ENCODE measurements at places on chromosomes 11 and 22.

GRCh38 chr11:27460158-27460978 is 12.2 kb downstream of the LGR4 start:
- peak; percentile 38 for DNase-seq

DNA sequence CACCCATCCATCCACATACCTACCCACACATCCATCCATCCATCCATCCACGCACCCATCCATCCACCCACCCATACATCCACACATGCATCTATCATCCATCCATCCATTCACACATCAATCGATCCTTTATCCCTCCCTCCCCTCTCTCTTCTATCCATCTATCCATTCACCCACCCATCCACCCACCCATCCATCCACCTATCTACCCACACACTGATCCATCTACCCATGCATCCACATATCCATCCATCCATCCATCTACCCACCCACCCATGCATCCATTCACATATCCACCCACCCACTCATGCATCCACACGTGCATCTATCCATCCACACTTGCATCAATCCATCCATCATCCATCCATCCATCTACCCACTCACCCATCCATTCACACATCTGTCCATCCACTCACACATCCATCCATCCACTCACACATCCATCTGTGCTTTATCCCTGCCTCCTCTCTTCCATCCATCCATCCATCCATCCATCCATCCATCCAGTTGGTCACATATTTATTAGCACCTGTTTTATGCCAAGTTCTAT is 366.1 kb downstream of the CTTN start:
- no peak for DNase-seq

DNA sequence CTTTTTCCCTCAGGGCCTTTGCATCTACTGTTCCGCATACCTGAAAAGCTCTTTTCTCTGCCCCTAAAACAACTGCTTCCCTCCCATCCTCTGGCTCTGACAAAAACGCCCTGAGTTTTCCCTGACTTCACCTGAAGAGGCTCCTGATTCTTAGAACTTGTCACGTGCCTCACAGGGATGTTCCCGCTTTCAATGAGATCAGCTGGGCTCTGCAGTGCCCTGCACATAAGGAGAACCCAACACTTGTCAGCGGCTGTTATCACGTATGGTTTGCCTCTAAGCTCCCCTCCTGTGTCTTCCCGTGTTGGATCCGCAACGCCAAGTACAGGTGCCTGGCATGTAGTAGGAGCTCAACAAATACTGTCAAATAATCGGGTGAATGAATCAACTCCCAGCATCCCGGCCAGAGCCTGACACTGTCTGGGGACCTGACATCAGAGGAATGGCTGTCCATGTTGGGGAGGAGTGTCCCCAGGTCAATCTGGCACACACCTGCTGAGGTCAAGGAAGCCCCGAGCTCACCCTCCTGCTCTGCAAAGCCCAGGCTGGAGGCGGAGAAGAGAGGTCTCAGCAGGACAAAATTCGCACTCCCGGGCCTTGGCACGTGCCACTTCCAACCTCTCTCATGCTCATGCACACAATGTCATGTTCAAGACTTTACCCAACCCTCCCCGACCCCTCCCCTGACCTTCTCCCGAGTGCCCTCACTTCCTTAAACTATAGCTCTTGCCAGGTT is 4.2 kb upstream of the GRK2 start:
- no peak for DNase-seq

- no peak for DNase-seq
These were observed 1.5 kb downstream of the TANGO2 start for GRCh38 chr22:20022231-20022977.

DNA sequence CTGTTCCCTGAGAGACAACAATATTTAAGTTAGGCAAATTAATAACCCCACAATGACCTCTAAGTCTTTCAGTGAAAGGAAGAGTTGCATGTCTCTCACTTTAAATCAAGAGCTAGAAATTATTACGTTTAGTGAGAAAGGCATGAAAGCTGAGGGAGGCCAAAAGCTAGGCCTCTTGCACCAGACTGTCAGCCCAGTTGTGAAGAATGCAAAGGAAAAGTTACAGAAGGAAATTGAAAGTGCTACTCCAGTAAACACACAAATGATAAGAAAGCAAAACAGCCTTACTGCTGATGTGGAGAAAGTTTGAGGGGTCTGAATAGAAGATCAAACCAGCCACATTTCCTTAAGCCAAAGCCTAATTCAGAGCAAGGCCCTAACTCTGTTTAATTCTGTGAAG is 45.0 kb downstream of the BBOX1 start:
- peak; percentile 63 for DNase-seq

- DNase-seq: peak; percentile 63
These were observed 156.2 kb upstream of the PDGFD start for GRCh38 chr11:104320097-104320496.

DNA sequence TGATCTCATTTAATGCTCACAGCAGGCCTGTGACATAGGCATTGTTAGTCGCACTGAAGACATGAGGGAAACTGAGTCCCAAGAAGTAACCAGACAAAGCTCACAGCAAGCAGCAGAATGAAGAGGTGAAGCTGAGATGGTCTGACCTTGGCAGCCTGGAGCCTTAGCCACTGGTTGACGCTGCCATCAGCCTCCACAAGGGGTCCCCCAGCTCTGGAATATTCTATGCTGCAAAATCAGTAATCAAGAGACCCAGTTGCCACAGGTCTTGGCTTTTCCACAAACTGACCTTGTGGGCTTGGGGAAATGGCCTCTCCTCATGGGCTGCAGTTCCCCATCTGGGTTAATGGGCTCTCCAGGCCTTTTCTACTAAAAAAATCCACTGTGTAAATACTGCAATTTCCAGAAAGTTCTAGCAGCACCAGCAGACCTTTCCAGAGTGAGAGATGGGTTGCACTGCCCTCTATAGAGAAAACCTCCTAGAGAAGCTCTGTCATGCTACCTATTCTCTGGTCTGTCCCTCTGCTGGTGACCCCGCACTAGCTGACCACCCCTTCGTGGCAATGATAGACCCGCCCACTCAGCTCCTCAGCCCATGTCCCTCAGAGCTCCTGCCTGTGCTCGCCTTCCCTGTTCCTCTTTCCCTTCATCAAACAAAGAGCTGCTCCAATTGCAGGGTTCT is 22.6 kb upstream of the ISX start:
- no peak for DNase-seq

DNA sequence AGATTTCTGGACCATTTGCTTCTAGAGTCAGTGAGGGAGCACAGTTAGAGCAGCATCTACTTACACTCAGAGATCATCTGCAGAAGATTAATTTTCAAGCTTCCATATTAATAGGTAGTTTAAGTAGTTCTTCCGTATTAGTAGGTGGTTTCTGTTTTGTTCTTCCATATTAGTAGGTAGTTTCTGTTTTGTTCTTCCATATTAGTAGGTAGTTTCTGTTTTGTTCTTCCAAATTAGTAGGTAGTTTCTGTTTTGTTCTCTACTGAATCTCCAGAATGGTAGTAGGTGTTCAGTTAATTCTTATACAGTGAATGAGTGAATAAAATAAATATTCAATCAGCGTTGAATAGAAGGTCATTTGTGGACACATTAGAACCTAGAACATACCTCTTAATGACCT is 175.7 kb downstream of the TMEM135 start:
- no peak for DNase-seq

DNA sequence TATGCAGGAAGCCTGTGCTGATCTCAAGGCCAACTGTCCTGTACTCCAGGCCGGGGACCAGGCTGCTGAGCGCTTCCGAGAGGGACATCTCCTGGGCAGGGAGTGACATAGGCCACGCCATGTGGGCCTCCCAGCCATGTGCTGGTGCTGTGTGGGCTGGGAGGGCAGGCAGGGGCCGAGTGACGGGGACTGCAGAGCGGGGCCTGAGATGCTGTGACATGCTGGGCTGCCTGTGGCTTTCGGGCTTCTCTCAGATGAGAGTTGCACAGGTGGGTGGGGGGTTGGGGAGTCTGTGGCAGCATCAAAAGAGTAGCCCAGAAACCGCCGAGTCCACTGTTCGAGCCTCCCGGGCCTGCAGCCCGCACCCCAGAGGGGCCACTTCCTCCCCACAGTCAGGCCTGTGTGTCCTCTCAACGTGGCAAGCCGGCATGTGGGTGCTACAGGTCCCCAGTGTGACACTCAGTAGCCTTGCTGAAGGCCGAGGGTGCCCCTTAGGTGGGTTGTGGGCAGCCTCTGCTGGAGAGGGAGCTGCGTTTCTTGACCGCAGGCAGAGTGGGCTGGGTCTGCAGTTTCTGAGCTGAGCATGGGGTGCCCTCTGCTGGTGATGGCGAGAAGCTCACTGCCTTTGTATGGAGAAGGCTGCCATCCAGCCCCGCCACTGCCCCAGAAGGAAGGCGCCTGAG is 101.2 kb downstream of the BCR start:
- DNase-seq: peak; percentile 81

- DNase-seq: no peak
These were observed 7.1 kb downstream of the CLDN5 start for GRCh38 chr22:19517171-19517500.

GRCh38 chr11:95469258-95469657 is 238.3 kb upstream of the SESN3 start:
- DNase-seq: no peak

GRCh38 chr22:19289475-19290161 is 1.9 kb downstream of the CLTCL1 start:
- peak; percentile 90 for DNase-seq

DNA sequence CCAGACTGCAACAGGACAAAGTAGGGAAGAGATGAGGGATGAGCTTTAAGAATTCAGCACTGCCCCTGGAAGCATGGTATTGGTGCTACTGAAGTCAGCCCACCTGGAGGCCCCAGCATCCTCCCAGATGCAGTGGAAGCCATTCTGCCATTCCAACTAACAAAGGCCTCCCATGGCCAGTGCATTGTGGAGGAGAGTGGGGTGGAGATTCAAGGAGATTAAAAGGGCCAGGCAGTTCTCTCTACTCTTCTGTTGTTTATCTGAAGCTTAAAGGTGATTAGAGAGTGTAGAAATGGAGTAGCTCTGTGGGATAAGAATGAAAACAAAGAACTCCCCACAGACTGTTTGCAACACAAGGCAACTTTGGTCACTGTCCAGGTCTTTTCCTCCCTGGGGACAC is 24.1 kb upstream of the TSKU start:
- no peak for DNase-seq

- no peak for DNase-seq
These were observed 96.3 kb upstream of the CSNK2A3 start for GRCh38 chr11:11449327-11449726.

DNA sequence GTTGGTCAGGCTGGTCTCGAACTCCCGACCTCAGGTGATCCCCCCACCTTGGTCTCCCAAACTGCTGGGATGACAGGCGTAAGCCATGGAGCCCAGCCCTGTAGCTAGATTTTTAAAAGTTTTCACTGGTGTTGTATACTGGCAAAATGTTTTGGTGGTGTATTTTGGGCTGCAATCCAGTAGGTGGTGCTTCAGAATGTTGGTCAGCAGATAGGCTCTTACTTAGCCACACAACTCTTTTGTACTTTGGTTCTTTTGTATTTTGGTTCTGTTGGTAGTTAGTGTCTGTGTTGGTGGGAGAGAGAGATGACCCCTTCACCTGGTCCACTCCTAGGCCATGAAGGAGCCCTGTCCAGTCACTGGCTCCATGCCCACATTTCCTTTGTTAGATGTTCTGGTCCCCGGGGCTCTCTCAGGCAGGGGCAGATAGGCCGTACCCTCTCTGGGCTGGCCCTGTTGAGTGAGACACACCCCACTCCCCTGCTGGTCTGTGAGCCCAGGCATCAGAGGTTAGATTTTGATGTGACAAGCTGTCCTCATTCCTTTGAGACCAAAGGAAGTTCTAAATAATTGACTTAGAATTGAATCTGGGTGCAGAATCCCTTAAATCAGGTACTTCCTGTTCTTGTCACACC is 123.8 kb downstream of the DDX10 start:
- peak; percentile 77 for DNase-seq

DNA sequence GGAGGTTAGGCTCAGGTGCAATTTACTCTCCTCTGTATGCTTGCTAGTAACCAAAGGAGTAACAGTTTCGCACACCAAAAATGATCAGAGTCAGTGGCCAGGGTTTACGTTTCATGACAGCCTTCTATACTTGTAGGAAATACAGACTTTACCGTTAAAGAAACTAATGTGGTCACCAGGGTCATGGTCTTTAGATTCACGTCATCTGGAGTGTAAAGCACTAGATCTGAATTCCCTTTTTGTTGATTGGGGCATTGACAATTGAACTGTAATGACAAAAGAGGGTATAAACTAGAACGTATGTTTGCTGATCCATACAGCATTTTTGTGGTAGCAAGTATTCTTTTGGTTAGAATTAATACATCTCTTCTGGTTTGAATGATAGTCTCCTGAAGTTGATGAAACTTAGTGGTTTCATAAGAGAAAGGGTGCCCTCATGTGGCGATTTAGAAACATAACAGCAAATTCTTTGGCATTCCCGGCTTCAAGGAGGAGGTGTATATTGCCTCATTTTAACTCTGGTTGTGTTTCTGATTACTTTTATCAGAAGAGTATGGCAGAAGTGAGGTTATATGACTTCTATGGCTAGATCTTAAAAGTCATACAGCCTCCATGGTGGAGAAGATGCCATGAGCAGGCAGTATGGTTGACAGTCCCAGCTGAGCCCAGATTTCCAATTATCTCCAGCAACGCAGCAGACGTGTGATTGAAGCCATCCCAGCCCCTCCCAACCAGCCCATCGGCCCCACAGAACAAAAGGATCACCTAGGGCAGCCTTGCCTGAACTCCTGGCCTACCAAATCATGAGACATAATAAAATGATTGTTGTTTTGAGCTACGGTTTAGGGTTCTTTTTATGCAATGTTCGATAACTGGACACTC is 35.1 kb downstream of the MMP7 start:
- DNase-seq: peak; percentile 95

DNA sequence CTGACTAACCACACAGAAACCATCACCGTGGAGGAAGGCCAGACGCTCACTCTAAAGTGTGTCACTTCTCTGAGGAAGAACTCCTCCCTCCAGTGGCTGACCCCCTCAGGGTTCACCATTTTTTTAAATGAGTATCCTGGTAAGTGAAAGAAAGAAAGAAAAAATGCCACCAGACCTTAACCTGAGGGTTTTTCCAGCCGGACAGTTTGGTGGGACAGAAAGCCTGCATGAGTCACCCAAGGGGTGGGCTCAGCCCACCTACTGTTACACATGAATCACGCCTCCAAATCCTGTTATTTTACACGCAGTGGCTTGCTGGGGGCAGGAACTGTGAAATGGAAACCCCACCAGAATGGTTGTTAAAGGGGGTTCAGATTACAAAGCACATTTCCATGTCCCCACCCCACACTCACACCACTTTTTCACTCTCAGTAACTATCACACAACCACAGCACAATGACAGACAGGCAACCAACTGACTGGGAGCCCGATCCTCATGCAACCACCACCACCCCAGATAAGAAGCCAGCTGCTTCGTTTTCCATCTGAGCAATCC is 11.9 kb downstream of the CRTAM start:
- DNase-seq: peak; percentile 64

- DNase-seq: no peak
These were observed 838.6 kb downstream of the TBC1D22A start for GRCh38 chr22:47600791-47601625.

- DNase-seq: no peak
These were observed 63.6 kb downstream of the FDX1 start for GRCh38 chr11:110493346-110493745.

GRCh38 chr11:90447618-90448017 is 224.8 kb upstream of the CHORDC1 start:
- DNase-seq: no peak

GRCh38 chr11:62120431-62120830 is 3.4 kb upstream of the INCENP start:
- DNase-seq: no peak

- no peak for DNase-seq
These were observed 404.2 kb upstream of the NARS2 start for GRCh38 chr11:78978831-78979230.
